Subcutaneous adipose tissue (tissue), 4 donors: ENCODE measurements at places on chromosomes 6 and 20. TPM values are rescaled to one million over a fixed set of nuclear protein-coding genes. Genes with fewer than 3 reads are reported as not detected.

The PNLDC1 gene
- total RNA-seq = 0.34 TPM

The ARMH2 gene
- not detected for total RNA-seq

The IPCEF1 gene
- 1.1 TPM for total RNA-seq

The SCUBE3 gene
- total RNA-seq = not detected

The NR2E1 gene
- not detected for total RNA-seq

The CNBD2 gene
- total RNA-seq = 3.1 TPM

The CLIC1 gene
- total RNA-seq = 181 TPM

The CYP24A1 gene
- total RNA-seq = not detected

The FAXC gene
- total RNA-seq = not detected

The MICAL1 gene
- 25.6 TPM for total RNA-seq

The MYCT1 gene
- total RNA-seq = 31.6 TPM

The MUCL3 gene
- not detected for total RNA-seq

The RBM24 gene
- total RNA-seq = 0.65 TPM

The PPP1R3G gene
- 4.2 TPM for total RNA-seq

The PPP1R14C gene
- 0.34 TPM for total RNA-seq

The B3GALT4 gene
- 20.7 TPM for total RNA-seq

The SLC22A16 gene
- total RNA-seq = 2.2 TPM

The COL10A1 gene
- not detected for total RNA-seq

The TAP2 gene
- total RNA-seq = 9.9 TPM

The METTL24 gene
- total RNA-seq = 0.68 TPM

The CDSN gene
- total RNA-seq = not detected

The TRIM15 gene
- total RNA-seq = not detected

The ID1 gene
- total RNA-seq = 223 TPM

The KLC4 gene
- total RNA-seq = 23.5 TPM

The VARS1 gene
- 24.9 TPM for total RNA-seq

The RNGTT gene
- 11.0 TPM for total RNA-seq

The OPRL1 gene
- 1.9 TPM for total RNA-seq

The OR12D3 gene
- not detected for total RNA-seq

The ZSWIM1 gene
- 6.8 TPM for total RNA-seq

The BANF2 gene
- not detected for total RNA-seq

The ZCCHC3 gene
- 12.3 TPM for total RNA-seq

The PACSIN1 gene
- not detected for total RNA-seq

The SYCP2L gene
- total RNA-seq = 4.0 TPM

The PGC gene
- total RNA-seq = not detected

The TSBP1 gene
- total RNA-seq = not detected
